T-helper 2 cell (primary cell): ENCODE measurements at places on chromosomes 12 and 14.

DNA sequence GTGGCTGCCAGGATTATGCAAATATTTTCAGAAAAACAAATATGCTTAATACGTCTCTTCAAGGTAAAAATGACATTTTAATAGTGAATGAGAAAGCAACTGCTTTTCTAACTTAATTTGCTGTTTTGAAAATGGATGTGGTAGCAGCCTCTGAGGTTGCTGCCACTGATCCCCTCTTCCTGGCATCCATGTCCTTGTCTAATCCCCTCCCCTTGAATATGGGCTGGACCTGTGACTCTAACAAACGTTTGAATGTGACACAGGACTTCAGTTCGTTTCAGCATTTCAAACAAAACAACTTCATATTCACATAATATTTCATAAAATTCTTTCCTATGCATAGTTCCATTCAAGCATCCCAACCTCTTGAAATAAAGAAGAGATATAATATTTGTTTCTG is 64.2 kb upstream of the SLC38A2 start:
- no peak for DNase-seq

DNA sequence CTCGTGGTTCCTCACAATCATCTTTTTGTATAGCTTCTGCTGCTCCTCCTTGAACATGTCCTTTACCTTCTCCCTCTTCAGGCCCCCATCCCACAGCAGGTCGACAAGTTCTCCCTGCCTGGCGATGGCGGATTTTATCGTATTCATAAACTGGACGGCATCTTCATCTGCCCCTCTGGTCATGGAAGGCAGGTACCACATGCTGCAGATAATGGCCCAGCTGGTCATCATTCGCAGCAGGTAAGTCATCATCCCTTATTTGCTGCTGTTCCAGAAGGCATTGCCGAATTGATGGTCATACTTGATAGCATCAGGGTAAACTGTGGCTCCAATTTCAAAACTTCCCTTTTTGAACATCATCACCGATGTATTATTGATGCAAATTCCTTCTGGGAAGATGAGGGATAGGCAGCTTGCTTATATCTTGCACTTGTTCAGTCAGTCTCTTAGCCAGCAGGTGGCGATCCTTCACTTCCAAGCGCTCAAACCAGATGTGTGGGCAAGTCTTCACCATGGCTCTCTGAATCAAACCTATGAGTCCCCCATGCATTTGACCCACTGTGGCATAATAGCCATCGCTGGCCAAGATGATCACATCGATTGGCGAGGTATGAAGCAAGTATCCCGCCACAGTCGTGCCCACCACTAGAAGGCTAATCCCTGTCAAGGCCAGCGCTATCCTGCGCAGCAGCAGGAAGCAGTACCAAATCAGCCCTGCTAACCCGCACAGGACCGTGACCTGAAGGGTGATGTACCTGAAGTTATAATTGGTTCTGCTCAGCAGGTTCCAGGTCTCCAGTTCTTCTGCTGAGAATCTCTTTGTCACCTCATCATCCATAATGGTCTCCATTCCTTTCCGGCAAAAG is 381.5 kb upstream of the STXBP6 start:
- no peak for DNase-seq

- DNase-seq = no peak
Measured at GRCh38 chr12:48972213-48972951, 847 bp upstream of the WNT10B start.

GRCh38 chr12:113248842-113249435 is 27.7 kb downstream of the TPCN1 start:
- no peak for DNase-seq

- no peak for DNase-seq
Measured at GRCh38 chr12:95951515-95951914, 8.4 kb downstream of the AMDHD1 start.

DNA sequence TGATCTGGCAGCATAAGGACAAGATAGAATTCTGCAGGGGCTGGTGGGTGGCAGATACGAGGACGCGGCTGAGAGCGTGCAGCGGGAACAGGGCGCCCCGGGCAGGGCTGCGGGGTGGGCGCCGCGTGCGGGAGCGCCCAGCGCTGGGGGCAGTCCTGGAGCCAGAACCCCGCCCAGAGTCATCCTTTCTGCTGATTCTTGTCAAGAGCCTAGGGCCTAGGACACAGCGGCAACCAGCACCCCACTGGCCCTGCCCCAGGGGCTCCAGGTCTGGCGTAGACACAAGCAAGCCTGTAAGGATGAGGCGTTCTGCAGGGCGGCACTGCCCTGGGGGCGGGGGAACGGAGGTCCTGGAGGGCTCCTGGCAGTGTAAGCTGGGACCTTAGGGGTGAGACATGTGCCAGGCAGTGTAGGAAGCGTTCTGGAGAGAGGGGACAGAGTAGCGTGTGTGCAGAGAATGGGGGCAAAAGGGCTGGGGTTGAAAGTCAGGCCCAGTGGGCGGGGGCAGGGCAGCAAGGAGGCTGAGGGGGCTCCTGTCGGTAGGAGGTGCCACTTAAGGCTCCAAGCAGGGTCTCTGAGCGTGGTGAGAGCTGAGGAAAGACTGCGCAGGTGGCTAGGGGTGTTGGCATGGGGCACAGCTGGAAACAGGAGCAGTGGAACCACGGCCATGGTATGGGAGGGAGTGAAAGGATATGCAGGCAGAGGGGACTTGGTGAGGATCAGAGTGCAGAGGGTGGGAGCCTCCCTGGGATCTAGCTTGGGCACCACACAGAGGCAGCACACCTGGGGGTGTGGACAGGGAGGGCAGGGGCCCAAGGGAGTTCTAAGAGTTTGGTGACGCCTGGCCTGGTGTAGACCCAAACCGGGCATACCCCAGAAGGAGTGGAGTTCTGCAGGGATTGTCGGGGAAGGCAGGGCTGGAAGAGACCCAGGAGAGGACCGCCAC is 845 bp upstream of the AHNAK2 start:
- no peak for DNase-seq

DNA sequence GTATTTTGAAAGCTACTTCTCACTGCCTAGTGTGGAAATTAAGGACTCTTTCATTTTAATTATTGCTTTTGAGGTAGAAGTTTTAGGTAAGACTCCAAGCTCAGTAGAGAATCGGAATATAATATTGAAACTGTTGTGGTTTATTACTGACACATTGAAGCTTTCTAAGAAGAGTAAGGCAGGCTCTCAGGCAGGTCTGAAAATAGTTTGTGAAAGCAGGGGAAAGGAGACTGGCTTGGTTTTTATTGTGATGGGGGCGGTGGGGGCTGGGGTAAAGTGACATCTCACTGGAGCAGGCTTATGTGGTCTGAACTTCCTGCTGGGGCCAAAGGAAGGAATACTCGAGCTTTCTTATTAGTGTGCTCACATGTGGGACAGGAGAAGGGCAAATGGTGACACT is 79.5 kb downstream of the OTOGL start:
- DNase-seq = no peak

DNA sequence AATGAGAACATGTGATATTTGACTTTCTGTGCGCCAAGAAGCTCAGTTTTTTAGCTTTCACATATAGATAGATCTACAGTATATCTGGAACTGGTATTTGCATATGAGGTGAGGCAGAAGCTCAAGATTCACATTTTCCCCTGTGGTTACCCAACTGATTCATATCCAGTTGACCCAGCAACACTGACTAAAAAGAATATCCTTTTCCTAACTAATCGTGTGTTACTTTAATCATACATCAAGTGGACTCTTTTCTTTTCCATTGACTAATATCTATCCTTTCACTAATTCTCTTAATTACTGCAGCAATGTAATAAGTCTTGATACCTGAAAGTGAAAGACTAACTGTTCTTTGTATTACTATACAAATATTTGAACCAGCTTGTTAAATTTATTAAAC is 236.1 kb downstream of the AEBP2 start:
- no peak for DNase-seq

- DNase-seq = peak; percentile 85
Measured at GRCh38 chr14:63737582-63738006, 9.7 kb upstream of the SGPP1 start.

- DNase-seq = no peak
Measured at GRCh38 chr12:91093341-91093740, 18.0 kb downstream of the LUM start.

DNA sequence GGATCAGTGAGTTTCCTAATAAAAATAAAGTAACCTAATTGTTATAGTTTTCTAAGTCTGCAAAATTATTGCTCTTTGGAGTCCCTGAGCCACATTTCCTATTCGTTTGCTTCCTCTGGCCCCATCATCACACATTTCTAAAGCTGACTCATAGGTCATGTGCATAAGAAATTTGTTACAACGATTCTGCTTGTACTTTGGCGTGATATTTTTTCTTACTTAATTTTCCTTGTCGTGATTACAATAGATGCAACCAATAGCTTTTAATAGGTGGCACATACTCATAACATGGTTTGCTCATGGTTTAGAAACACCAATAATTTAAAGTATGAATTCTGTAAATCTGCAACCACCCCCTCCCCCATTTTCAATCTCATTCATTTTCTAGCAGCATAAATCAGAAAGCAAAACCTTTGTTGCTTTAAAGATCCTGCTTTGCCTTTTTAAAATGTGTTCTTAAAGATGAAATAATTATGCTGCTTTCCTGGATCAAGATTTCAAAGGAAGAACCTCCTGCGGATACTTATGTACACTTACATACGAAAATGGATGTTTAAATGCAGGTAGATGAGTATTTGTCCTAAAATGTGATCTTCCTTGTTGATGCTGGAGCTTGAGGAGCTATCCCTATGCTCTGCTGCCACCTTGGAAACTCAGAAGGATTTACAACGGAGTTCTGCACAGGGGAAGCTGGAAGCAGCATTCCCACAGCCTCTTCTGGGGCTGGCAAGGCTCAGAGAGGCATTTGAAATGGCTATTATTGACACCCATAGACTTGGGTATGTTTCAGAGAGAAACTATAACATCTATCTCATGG is 1.7 kb upstream of the FLRT2 start:
- DNase-seq = no peak

DNA sequence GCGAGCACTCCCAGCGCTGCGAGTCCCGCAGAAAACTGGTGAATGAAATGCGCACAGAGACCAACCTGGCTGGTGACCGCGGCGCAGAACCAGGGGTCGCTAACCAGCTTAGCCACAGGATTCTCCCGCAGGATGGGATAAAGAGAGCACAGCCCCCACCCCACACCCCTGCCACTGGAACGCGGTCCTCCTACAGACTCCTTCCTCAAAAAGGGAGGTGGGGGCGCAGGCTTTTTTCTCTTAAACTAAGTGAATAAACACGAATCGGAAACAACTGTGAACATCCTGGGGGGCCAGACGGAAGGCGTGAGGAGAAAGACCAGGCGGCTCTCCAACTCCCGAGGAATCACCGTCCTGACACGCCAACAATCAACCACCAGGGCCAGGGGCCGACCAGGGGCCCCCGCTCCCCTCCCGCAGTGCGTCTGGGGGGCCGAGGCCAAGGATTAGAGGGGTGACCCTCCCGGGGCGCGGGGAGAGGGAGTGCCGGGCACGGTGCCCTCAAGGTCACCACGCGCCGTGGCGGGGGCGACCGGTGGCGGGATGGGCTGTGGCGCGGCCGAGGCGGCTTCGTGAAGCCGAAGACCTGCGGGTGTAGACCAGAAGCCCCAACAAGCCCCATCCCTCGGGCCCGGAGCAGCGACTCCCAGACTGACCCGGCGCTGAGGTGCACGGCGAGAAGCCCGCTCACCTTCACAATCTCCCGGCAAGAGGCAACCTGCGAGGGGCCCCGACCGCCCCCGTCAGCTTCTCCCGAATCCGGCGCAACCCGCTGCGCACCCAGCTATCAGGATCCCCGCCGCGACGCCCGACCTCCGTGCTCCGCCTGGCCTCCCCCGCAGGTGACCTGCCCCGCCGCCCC is 704 bp downstream of the ATP2B1 start:
- DNase-seq = no peak

DNA sequence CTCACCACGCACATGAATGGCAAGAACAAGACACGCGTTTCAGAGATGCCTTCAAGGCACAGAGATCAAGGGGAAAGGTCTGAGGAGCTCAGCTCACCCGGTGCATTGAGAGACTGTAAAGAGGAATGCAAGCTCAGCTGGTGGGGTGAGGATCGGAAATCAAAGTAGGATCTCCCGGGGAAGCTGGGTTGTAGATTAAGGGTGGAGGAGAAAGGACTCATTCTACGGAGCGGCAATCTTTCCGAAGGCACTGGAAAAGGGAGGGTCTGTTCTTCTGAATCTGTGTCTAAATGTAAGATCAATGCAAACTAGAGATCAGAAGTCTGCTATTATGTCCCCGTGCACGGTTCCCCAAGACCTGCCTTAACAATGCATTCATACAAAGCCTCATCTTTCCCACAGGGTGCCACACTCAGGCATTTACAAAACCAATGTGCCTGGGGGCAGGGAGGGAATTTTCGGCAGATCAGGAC is 41.6 kb upstream of the PYGL start:
- no peak for DNase-seq

GRCh38 chr12:22121224-22121623 is 75.2 kb downstream of the CMAS start:
- DNase-seq = no peak

DNA sequence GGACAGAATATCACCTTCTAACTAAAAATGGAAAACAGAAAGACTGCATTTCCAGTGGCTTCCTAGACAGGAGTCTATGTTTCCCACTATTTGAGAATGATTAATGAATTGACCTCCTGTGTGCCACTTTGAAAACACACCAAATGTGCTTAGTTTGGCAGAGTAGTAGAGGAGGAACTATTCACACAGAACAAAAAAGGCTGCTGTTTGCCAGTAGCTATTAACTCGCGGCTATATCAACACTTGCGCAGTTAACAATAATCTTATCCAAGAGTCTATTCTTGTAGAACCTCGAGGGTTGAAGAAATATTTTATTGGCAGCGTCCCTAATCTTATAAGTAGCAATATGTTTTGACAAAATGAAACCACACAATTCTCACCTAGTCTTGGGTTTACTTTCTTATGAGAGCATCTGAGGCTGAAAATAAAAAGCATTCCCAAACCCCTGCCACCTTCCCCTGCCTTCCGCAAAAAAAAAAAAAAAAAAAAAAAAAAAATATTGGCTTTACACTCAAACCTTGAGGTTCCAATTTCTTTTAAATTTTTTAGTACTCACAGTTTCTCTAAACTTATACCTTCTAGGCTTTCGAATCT is 127.3 kb upstream of the FLRT2 start:
- DNase-seq = no peak

- DNase-seq = no peak
Measured at GRCh38 chr12:74370608-74371216, 166.9 kb upstream of the ATXN7L3B start.

DNA sequence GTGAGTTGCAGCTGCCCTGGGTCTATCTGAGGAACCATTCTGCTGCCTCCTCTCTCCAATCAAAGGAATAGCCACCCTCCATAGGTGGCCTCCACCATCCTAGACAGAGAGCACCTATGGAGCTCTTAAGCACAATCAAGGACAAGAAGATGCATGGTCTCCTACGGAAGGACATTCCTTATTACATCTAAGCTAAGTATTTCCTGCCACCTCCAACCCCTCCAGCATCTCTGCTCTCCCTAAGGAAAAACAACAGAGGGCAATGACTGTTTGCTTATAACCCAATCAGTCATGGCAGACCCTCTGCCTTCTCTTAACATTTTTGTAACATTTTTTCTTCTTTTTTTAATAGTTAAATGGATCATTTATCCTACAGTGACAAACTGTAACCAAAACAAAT is 14.8 kb upstream of the OR6J1 start:
- DNase-seq = no peak
